Activated CD4-positive, alpha-beta T cell treated with anti-CD3 and anti-CD28 coated beads for 36 hours (primary cell): ENCODE measurements at places on chromosomes 2 and 18.

GRCh38 chr2:81481994-81482368 lies 1177.4 kb upstream of the LRRTM1 start:
- no peak overlapping the region for H3K27ac ChIP-seq
- no peaks in the 10 kb centered on the region for H3K27me3 ChIP-seq
- no peak overlapping the region for H3K4me3 ChIP-seq
- no peak for DNase-seq
- H3K36me3 ChIP-seq = peaks cover 1% of the 10 kb centered on the region

- no peaks in the 10 kb centered on the region for H3K36me3 ChIP-seq
- H3K4me3 ChIP-seq = no peak overlapping the region
- DNase-seq = no peak
- H3K4me1 ChIP-seq = no peaks in the 10 kb centered on the region
- H3K27ac ChIP-seq = no peak overlapping the region
Measured at GRCh38 chr2:21694079-21694878, 570.5 kb downstream of the TDRD15 start.

- no peak overlapping the region for H3K4me3 ChIP-seq
- peaks cover 8% of the 10 kb centered on the region for H3K36me3 ChIP-seq
Measured at GRCh38 chr2:10344105-10345066, 41.7 kb downstream of the HPCAL1 start.

DNA sequence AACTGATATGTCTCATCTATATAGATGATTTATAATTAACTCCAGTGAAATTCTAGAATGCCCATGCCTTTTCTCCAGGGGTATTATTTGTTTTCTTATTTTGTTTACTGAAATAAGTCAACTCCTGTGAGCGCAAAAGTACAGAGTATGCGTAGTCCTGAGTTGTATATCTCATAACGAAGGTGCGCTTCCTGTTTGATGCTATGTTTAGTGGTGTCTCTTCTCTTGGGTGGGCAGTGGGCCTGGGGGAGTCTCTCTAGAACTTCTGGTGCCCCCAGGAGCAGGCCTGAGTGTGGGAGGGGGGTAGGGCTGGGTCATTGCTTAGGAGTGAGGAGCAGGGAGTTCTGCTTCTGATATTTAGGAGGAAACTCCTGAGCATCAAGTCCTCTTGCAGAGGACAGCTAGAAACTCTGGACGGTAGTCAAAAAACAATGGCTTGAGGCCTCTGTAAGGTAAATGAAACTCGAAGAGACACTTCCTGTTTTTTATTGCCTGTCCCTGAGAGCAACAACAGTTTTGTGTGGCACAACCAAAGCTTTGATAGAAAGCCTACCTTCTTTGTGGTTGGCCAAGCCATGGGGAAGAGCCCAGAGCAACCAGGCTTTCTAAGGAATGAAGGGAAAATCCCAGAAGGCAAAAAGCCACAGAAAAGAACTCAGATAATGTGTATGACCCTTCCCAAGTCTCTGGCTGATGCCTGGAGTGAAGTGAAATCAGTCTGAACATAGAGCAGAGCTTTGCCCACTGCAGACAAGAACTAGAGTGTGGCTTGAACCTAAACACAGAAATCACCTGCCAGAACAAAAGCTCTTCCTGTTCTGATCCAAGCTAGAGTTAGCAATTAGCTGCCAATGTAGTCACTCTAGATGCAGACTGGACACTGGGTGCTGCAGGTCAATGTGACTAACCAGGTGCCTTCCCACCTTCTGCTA lies 8.5 kb upstream of the SP140L start:
- peaks cover 18% of the 10 kb centered on the region for H3K36me3 ChIP-seq
- H3K4me1 ChIP-seq = peaks cover 53% of the 10 kb centered on the region
- DNase-seq = no peak
- peak overlapping the region; percentile 99 for H3K27ac ChIP-seq

- H3K36me3 ChIP-seq = no peaks in the 10 kb centered on the region
- H3K4me3 ChIP-seq = no peak overlapping the region
- H3K27ac ChIP-seq = no peak overlapping the region
- H3K4me1 ChIP-seq = no peaks in the 10 kb centered on the region
- peaks cover 25% of the 10 kb centered on the region for H3K27me3 ChIP-seq
Measured at GRCh38 chr2:98280376-98281102, 65.7 kb upstream of the CNGA3 start.

DNA sequence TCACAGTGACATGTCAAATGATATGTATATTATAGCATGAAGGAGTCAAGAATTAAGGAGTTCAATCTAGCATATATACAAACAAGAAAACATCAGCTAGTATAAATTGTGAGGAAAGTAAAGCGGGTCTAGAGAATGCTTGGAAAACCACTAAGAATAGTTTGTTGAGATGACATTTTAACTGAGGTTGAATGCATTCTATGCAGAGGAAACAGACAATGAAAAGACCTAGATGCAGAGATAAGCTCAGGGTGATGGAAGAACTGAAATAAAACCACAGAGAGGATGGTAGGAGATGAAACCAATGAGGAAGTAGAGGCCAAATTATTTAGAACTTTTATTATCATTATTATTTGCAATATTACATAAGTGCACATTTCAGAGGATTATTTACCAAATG lies 803.6 kb upstream of the FANCL start:
- no peak overlapping the region for H3K4me3 ChIP-seq
- H3K27me3 ChIP-seq = no peaks in the 10 kb centered on the region
- H3K36me3 ChIP-seq = no peaks in the 10 kb centered on the region
- H3K4me1 ChIP-seq = no peaks in the 10 kb centered on the region

- no peak for DNase-seq
- no peak overlapping the region for H3K27ac ChIP-seq
- no peak overlapping the region for H3K4me3 ChIP-seq
Measured at GRCh38 chr2:168587307-168587706, 131.2 kb downstream of the CERS6 start.

GRCh38 chr2:153235516-153235915 lies 243.0 kb downstream of the RPRM start:
- no peaks in the 10 kb centered on the region for H3K36me3 ChIP-seq
- H3K27me3 ChIP-seq = no peaks in the 10 kb centered on the region
- H3K27ac ChIP-seq = no peak overlapping the region
- peak; percentile 38 for DNase-seq

- no peak overlapping the region for H3K27ac ChIP-seq
- H3K36me3 ChIP-seq = no peaks in the 10 kb centered on the region
- DNase-seq = no peak
- peaks cover 2% of the 10 kb centered on the region for H3K27me3 ChIP-seq
Measured at GRCh38 chr2:159227467-159227866, 59.0 kb downstream of the WDSUB1 start.

DNA sequence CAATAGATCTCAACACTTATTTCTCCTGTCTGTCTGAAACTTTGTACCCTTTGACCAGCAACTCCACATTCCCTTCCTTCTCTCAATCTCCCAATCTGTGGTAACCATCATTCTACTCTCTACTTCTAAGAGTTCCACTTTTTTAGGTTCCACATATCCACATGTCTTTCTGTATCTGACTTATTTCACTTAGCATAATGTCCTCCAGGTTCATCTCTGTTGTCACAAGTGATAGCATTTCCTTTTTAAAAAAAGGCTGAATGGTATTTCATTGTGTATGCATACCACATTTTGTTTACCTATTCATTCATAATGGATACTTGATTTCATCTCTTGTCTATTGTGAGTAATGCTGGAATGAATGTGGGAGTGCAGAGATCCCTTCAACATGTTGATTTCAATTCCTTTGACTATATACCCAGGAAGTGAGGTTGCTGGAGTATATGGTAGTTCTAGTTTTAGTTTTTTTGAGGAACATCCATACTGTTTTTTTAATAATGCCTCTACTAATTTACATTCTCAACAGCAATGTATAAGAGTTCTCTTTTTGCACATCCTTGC lies 18.8 kb upstream of the MMADHC start:
- H3K27me3 ChIP-seq = no peaks in the 10 kb centered on the region
- no peak for DNase-seq
- no peak overlapping the region for H3K4me3 ChIP-seq

GRCh38 chr2:238582159-238582558 lies 155.4 kb downstream of the ASB1 start:
- H3K4me1 ChIP-seq = no peaks in the 10 kb centered on the region
- no peak overlapping the region for H3K4me3 ChIP-seq
- H3K36me3 ChIP-seq = no peaks in the 10 kb centered on the region
- H3K27ac ChIP-seq = no peak overlapping the region
- DNase-seq = no peak

DNA sequence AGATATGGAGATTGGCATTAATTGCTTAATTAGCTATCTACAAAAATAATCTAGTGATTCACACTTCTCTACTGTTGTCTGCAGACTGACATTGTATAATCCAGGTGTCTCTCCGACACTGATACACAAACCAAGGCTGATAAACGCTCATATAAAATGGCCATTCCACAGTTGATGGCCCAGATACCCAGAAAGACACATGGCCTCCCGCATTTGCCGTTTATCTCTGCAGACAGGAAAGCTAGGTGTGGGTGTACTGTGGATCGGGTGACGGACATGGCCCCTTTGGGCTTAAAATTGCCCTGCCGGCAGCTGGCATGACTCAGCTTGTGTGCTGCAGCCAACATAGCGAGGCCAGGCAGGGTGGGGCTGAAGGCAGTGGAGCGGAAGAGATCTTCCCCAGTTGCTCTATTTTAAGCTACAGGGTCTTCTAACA lies 18.5 kb downstream of the PMAIP1 start:
- no peak overlapping the region for H3K4me3 ChIP-seq
- DNase-seq = peak; percentile 45

- no peak for DNase-seq
- H3K4me1 ChIP-seq = no peaks in the 10 kb centered on the region
- no peak overlapping the region for H3K4me3 ChIP-seq
- no peaks in the 10 kb centered on the region for H3K36me3 ChIP-seq
- H3K27me3 ChIP-seq = peaks cover 2% of the 10 kb centered on the region
- no peak overlapping the region for H3K27ac ChIP-seq
Measured at GRCh38 chr2:165408186-165408585, 61.3 kb upstream of the CSRNP3 start.

DNA sequence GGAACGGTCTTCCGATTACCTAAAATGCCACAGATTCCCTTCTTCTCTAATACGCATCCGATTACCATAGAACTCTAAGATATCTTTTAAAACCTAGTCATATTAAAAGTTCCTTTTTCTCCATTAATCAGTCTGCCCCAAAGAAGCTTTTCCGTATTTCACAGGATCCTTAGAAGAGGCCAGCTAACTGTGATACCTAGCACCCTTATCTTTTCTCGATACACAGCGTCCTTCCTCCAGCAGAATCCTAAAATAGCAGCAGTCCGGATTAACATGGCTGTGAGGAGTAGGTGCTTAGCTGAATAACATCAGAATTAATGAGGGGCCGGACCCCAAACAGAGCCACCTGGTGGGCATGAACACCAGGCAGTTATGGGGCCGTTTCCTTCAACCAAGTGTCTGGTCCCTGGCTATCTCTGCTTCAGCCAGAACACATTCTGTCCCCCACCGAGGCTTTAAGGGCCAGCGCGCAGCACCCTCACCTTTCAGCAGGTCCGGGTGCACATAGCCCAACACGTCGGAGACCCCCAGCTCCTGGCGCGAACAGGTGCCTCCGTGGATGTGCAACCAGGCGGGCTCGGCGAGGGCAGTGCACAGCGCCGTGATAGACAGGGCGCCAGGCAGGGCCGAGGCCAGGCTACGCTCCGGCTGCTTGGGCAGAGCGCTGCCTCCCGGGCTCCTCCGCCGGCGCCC lies 995 bp downstream of the TMEM127 start:
- peak overlapping the region; percentile 99 for H3K4me3 ChIP-seq
- H3K27me3 ChIP-seq = no peaks in the 10 kb centered on the region
- DNase-seq = peak; percentile 52
- H3K4me1 ChIP-seq = peaks cover 69% of the 10 kb centered on the region
- H3K27ac ChIP-seq = peak overlapping the region; percentile 61

- no peaks in the 10 kb centered on the region for H3K36me3 ChIP-seq
- no peaks in the 10 kb centered on the region for H3K27me3 ChIP-seq
- no peak overlapping the region for H3K4me3 ChIP-seq
- DNase-seq = no peak
- H3K4me1 ChIP-seq = no peaks in the 10 kb centered on the region
Measured at GRCh38 chr18:27253571-27253970, 68.5 kb upstream of the CHST9 start.

DNA sequence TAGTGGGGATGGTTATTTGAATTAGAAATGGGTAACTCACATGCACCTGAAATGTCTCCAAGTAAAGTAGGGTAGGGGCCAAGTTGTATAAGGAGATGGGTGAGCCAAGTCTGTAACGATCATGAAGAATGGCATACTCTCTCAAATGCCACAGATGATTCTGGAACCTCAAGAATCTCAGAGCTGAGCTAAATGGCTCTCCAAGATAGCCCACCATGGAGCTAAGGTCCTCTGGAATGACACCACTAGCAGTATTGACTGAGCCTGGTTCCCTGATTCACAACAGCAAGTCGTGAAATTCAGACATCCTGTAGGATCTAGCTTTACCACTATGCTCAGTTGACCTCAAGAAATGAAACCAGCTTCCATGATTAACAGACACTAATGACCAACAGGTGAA lies 115.9 kb upstream of the EPAS1 start:
- H3K36me3 ChIP-seq = peaks cover 2% of the 10 kb centered on the region
- no peak overlapping the region for H3K4me3 ChIP-seq
- no peak for DNase-seq

GRCh38 chr18:79616651-79617510 lies 62.7 kb upstream of the CTDP1 start:
- no peaks in the 10 kb centered on the region for H3K27me3 ChIP-seq
- H3K4me1 ChIP-seq = no peaks in the 10 kb centered on the region
- peak; percentile 27 for DNase-seq
- no peak overlapping the region for H3K27ac ChIP-seq
- no peak overlapping the region for H3K4me3 ChIP-seq

DNA sequence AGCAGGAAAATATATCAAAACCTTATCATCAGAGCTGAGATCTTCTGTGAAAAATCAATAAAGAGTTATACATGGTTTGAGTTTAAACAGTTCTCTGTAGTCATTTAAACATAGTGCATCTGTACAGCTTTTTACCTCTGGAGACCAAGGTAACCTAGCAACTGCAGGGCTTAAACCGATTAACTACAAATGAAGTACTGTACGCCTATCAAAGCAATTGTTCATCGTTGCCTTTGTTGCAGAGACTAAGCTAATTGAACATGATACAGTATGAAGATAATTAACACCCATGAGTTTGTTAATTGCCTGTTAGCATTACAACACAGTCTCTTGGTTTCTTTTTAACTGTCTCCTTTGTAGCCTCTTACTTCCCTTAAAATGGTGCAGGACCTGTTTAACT lies 147.9 kb downstream of the LNPK start:
- no peak overlapping the region for H3K4me3 ChIP-seq
- H3K27ac ChIP-seq = no peak overlapping the region
- no peak for DNase-seq
